Left cardiac atrium (tissue), 4 donors: ENCODE measurements at places on chromosomes 12 and 14.

DNA sequence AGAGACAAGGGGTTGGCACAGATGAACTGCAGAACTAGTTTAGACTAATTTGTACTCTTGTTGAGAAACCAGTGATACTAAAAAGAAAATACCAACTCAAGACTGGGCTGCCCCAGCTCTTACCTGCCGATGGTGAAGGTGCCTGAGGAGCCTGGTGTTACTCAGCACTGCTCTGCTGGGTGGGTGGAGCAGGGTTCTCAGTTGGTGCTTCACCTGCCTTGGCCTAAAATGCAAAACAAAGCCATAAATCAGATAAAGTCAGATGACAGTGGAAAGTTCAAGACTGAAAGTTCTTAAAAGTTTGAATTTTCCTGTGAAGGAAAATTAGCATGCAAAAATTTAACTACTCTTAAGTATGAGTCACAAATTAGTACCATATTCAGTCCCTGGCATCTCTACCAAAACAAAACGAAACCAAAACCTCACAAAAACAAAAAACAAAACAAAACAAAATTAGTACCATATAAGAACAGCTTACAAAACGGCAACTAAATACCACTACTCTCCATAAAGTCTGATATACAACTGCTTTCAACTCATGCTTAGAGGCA is 21.9 kb downstream of the YBX3 start:
- no peak for DNase-seq

- no peak for DNase-seq
Observed at GRCh38 chr12:27645671-27646070, 50.6 kb upstream of the REP15 start.

- DNase-seq = no peak
Observed at GRCh38 chr12:109473006-109473405, 4.1 kb downstream of the KCTD10 start.

DNA sequence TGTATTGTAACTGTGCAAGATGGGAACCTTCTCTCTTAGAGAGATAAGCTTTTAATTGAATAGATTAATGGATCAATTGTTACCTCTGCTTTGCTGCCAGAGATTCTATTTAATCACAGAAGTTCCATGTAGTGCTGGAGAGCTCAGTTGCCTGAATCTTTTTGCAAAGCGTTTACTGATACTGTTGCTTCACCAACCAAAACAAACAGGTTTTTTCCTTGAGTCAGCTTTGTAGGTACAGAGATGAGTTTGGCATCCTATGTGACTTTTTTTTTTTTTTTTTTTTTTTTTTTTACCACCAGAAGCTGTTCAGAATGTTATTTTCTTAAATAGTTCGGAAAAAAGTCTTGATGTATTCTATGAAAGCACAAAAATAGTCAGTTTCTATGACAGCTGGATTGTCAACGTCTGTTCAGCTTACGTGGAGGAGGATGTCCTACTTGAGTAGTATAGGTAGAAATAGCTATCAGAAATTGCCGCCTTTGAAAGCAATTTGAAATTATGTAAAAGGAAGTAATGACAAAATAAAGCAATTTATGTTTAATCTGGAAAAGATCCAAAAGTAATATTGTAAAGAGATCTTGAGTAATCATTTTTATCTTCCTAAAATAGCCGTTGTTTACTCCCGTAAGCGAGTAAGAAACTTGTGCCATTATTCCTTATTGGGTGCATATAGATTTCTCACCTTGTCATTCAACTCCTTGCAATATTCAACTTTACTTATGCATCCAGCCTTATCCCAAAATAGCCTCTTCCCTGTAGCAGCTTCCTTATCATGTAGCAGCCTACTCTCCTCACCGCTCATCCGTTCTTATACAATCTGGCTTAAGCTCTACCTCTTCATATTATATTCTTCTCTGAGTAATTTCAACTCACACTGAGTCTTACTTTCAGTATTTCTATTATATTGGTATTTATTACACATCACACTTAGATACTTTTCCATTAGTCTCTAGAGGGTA is 5.2 kb downstream of the LRRK2 start:
- DNase-seq = no peak

GRCh38 chr14:29629839-29630238 is 297.8 kb downstream of the PRKD1 start:
- DNase-seq = no peak

DNA sequence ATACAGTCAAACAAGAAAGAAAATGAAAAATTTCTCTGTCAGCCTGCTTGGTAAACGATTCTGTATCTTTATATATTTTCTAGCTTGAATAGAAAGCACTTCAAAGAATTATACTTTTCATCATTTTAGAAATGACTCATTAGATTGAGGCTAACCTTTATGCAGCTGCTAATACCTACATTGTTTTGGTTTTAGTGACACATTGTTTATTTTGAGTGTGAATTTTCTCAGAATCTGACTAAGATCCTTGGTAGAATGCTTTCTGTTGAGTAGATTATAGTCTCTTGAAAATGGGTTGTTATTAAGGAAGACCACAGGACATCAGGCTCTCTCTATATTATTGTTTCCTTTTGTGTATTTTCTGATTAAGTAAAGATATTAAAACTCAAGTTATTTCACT is at the start of gene PMCH:
Gene PMCH, minus strand, starts transcription at position 45 of the 400 bp plus-strand sequence. CDS start 63 bp downstream, outside the sequence.
- no peak for DNase-seq

DNA sequence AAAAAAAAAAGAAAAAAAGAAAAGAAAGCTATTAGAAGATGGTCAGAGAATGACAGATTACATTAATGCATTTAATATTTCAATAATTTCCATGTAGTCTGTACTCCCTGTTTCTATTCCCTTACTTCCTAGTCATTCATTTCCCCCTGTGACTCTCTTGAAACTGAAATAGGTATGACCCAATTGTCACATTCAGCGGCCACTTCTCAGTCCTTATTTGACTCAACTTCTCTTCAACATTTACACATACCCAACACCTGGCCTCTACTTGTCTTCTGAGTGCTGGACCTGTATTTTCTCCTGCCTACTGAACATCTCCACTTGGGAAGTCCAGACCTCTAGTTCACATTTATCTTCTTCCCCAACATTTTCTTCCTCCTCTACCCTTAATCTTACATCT is 7.2 kb downstream of the EEA1 start:
- no peak for DNase-seq
